HFFc6 (cell line): ENCODE measurements at places on chromosomes 1 and 21.

GRCh38 chr1:89358287-89358893, 5.5 kb upstream of the GBP6 start:
- peak; percentile 52 for DNase-seq

DNA sequence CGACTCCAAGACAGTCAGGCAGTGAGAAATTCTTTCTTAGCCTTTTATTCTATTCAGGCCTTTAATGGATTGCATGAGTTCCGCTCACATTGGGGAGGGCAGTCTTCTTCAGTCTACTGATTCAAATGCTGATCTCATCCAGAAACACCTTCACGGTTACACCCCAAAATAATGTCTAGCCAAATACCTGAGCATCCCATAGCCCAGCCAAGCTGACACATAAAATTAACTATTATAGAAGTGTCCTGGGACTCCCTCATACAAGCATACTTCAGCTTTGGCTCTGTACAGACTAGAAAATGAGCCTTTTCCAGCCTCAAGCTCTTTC, 3.6 kb upstream of the SLC16A4 start:
- DNase-seq: no peak

DNA sequence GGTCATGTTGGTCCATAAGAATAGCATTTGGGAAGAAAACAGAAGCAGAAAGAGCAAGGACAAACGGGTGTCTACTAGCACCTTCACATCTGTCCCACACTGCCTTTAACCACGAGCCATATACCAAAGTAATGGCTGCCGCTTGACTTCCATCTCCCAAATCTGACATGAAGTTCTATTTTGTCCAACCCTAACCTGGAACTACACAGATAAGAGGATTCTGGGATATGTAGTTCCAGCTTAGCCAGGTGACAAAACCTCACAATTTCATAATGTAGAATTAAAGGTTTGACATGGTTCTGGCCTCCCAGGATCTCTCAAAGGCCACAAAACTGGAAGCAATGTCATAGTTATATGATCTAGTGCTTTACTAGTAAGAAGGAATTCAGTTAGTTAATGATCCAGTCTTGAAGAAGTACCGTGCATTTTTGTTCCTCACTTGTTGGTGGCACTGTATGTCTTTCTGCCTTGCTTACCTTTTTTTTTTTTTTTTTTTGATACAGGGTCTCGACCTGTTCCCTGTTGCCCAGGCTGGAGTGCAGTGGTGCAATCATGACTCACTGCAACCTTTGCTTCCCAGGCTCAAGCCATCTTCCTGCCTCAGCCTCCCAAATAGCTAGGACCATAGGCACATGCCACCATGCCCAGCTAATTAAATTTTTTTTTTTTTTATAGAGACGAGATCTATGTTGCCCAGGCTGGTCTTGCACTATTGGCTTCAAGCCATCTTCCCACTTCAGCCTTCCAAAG, 17.5 kb downstream of the PTGFRN start:
- DNase-seq: no peak

DNA sequence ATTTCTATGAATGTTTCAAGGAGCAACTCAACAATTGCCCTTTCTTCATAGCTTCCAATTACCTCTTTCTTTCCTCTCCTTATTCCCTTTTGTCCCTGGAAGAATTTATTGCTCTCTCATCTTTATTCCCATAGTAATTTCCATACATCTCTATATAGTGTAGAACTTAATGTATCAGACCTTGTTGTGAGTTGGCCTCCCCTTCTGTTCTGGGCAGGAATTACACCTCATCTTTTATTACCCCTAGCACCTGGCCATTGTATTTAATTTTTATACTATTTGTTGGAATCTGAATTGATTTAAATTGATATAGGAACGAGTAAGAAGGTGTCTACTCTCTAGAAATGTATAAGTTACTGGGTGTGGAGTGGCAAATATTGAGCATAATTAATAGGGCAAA, 114.5 kb downstream of the CACHD1 start:
- no peak for DNase-seq

DNA sequence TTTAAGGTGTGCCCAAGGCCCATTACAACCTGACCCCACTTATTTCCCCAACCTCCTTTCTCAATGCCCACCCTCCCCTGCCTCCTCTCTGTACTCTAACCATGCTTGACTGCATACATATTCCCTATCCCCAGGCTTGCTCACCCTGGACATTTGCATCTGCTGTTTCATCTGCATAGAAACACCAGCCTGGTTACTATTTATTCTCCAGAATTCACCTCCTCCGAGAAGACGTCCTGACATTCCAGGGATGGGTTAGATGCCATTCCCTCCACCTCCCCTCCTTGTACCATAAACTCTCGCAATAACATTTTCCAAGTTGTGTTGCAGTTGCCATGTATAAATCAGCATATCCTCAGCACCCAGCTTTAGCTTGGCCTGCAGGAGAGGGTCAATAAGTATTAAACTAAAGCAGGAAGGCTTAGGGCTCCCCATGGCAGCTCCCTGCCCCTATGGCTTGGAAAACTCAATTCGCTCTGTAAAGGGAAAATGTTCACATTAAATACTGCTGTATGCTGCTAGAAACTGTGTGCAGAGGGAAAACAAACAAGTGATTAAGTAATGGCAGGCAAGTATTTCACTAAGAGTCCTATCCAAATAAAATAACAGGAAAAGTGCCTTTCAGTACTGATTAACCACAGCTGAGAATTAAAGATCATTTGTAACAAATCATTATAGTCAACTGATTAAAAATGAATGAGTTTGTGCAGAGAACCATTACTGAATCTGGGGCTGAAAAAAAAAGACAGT, 202.3 kb downstream of the TNR start:
- no peak for DNase-seq

DNA sequence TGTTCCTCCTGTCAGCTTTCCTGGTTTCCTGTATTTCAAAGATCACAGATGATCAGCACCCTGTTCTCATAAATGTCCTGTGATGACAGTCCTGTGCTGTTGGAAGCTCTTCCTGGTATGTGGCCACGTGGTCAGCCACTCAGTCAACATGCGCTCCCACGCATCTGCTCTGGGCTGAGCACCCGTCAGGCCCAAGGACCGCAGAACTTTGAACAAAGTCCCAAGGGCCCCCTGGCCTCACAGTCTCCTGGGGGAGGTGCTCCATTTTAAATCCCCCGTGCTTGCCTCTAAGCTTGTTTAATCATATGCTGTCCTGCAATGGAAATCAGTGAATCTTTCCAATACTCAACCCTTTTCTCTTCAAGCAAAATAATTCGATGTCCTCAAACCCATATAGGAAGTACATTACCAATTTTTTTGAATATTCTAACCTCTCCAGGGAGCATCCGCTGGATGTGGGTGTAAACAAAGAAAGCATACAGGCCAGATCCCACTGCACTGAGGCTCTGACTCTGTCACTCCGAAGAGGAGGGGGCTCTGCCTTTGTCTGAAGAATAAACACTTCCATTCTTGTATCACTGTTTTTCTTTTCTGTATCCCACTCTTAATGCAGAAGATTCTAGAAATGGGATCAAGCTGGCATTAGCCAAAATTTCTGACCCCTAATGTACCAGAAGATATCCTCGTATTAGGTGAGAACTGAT, 250.3 kb downstream of the SDCCAG8 start:
- DNase-seq: no peak

DNA sequence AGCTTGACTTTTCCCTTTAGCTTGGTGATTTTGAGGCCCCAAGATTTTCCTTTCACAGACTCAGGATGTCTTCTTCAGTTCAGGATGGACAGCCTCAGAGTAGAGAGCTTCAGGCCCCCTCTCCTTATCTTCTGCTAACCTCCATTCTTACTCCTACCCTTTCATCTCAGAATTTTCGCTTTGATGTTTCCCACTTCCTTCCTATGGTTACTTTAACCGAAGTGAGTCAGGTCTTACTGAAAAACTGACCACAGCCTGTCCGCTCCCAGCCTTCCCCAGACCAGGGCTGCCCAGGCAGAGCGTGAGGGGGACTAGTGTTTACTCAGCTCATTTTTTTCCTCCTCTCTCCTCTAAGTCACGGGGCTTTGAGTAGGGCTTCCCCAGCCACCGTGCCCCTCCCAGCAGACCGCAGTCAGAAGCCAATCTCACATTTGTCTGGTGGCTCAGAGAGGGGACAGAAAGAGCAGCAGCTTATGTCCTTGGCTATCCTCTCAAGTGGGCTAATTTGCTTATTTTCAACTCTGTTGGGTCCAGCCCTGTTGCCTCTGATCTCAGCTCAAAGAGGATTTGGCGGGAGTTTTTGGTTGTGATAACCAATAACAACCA, 4.2 kb upstream of the IL19 start:
- peak; percentile 82 for DNase-seq

DNA sequence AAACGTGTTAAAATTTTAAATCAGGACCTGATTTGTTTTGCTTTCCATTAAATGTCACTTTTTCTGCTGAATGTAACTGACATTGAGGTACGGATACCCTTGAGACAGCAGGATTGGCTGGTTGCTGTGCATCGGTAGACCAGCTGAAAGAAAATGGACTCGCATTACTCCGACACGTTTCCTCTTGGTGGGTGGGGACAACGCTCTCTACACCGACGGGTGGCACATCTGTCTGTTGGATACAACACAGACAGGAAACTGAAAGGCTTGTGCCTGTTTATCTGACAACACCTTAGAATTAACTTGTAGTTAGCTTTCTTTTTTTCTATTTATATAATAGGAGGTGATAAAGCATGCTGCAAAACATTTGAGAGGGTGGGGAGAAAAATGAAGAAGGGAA, 19.4 kb downstream of the PRPF38A start:
- DNase-seq: no peak

DNA sequence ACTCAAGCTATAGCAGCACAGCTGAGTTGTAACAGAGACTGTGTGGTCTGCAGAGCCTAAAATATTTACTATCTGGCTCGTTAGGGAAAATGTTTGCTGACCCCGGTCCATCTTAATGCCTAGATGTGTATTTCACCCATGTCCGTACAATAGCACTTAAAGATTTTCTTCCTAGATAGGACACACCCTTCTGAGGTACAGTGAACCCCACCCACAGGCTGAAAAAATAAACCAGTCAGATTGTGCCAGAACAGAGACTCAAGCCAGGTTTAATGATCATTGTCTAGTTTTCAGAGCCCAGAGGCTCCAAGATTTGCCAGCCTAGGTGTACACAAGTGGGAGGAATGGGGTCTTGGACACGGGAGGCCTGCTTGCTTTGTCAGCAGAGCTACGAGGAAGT, 5.6 kb downstream of the AMIGO1 start:
- no peak for DNase-seq

DNA sequence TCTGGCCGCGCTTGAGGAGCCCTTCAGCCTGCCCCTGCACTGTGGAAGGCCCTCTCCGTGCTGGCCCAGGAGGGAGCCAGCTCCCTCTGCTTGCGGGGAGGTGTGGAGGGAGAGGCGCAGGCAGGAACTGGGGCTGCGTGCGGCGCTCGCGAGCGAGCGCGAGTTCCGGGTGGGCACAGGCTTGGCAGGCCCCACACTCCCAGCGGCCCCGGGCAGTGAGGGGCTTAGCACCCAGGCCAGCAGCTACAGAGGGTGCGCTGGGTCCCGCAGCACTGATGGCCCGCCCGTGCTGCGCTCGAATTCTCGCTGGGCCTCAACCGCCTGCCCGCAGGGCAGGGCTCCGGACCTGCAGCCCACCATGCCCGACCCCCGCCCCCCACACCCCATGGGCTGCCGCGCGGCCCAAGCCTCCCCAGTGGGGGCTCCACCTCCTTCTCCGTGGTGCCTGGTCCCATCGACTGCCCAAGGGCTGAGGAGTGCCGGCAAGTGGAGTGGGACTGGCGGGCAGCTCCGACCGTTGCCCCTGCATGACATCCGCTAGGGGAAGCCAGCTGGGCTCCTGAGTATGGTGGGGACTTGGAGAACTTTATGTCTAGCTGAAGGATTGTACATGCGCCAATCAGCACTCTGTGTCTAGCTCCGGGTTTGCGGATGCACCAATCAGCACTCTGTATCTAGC, 46.0 kb downstream of the COL24A1 start:
- DNase-seq: no peak

DNA sequence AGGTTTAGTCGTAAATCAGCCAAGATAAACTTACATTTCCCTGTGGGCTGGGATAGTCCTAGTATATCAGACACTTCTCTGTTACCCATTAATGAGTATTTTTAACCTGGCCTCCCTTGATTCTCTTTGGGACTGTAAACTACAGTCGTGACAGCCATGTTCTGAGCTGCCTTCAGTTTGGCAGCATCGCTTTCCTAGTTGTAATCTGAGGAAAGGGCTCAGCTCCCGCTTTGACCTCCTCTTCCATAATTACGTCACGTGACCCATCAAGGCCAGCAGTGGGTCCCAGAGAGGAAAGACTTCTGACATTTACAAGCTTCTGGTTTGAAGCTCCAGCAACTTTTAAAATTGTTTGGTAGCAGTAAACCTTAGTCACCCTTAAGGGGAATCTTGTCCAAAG, 34.6 kb upstream of the MTR start:
- DNase-seq: no peak

- no peak for DNase-seq
Measured at GRCh38 chr1:238779716-238780115, 606.7 kb upstream of the CHRM3 start.

GRCh38 chr1:90370686-90371447, 346.2 kb downstream of the BARHL2 start:
- DNase-seq: no peak

DNA sequence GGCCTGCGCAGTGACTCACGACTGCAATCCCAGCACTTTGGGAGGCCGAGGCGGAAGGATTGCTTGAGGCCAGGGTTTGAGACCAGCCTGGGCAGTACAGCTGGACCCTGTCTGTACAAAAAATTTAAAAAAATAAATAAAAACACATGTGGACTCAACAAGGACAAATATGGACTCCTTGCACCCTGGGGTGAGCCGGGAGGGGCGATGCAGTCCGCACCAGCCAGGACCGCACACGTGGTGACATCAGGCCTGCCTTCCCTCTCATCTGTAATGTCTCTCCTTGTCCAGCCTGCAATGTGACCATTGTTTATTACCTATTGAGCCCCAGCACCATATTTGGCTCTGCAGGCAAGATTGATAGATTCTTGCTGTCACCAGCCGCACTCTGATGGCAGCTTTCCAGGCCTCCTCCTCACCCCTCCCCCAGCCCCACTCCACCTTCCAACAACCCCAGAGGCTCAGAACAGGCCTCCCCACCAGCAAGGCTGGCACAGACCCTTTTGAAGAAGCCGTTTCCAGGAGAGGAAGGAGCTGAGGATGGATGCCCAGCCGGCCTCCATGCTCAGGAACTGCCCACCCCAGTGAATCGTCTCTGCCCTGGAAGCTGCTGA, 55.2 kb downstream of the IRF2BP2 start:
- no peak for DNase-seq

GRCh38 chr1:173202424-173203145, 4.5 kb downstream of the TNFSF4 start:
- DNase-seq: peak; percentile 70

GRCh38 chr1:110068646-110069403, 1.6 kb downstream of the ALX3 start:
- no peak for DNase-seq

DNA sequence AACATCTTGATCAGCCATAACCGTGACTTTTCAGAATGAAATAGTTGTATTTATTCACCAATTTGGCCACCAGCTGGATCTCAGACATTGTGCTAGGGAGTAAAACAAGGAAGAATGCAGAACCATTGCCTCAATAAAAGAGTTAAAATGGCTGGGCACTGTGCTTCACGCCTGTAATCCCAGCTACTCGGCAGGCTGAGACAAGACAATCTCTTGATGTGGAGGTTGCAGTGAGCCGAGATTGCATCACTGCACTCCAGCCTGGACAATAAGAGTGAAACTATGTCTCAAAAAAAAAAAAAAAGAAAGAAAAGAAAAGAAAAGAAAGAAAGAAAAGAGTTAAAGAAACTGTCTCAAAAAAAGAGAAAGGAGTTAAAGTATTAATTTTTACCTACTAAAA, 199.5 kb downstream of the TPR start:
- DNase-seq: no peak

- DNase-seq: no peak
Measured at GRCh38 chr21:15054606-15055239, 10.1 kb downstream of the NRIP1 start.

- DNase-seq: no peak
Measured at GRCh38 chr1:98939471-98939870, 65.2 kb downstream of the PLPPR5 start.
